ENCODE measurements at places on chromosomes 12 and 14.

- peak; percentile 31 for DNase-seq
Measured at GRCh38 chr14:23121361-23121771, 2.3 kb upstream of the CEBPE start.

DNA sequence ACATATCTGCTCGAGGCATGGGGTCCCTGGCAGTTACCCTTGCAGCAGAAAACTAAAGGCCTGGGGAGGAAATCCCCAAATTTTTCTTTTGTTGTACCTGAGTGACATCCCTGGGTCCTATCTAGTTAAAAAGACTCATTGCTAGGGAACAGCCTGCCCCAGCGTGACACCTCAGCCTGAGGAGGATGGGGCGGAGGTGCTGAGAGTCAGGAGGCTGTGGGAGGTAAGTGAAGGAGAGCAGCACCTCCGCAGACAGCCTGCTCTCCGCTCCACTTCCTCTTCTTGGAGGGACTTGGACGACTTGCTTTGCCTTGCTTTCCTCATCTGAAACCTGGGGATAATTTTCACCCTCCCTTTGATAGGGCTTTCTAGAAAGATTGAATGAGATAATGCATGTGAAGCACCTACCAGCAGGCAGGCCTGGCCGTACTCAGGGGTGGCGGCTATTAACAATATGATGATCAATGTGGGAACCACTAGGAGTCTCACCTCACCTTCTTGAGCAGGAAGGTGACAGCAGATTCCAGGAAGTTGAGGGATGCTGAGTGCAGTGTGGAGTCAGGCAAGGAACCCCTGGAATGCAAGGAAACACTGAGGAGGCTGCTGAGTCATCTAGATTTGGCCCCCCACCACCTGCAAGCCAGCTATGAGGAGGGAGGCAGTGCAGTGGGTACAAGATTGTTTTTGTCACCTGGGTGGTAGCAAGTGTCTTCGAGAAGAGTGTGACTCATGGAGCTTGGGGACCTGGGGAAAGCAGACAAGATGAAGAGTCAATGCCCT is 23.2 kb downstream of the UBE3B start:
- DNase-seq, result no peak

GRCh38 chr14:35988972-35989690 is 163.0 kb downstream of the BRMS1L start:
- DNase-seq, result no peak

- no peak for DNase-seq
Measured at GRCh38 chr12:110927546-110927945, 7.2 kb upstream of the MYL2 start.

DNA sequence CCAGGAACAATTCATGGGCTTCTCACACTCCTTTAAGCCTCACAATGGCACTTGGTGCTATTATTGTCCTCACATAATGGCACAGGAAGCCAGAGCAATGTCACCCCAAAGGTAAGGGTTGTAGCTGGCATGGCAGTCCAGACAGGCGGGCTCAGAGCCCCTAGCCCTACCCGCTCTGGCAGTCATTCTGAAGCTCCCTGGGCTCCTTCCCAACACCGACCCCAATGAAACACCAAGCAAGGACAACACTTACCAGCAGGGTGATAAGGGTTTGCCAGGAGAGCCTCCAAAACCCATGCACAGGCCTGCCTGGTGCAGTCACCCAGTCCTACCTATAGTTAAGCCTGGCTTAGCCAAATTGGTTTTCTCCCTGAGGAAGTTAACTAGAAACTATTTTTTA is 30.8 kb downstream of the MAX start:
- DNase-seq, result no peak

- no peak for DNase-seq
Measured at GRCh38 chr14:89958966-89959365, 3.2 kb downstream of the TDP1 start.

- no peak for DNase-seq
Measured at GRCh38 chr14:72916174-72916573, 10.1 kb upstream of the DCAF4 start.

GRCh38 chr14:66174453-66174891 is 311.7 kb upstream of the CCDC196 start:
- DNase-seq, result no peak

GRCh38 chr12:29561664-29562071 is 64.2 kb upstream of the OVCH1 start:
- DNase-seq, result no peak

GRCh38 chr12:45547132-45547531 is 182.4 kb upstream of the ARID2 start:
- no peak for DNase-seq

DNA sequence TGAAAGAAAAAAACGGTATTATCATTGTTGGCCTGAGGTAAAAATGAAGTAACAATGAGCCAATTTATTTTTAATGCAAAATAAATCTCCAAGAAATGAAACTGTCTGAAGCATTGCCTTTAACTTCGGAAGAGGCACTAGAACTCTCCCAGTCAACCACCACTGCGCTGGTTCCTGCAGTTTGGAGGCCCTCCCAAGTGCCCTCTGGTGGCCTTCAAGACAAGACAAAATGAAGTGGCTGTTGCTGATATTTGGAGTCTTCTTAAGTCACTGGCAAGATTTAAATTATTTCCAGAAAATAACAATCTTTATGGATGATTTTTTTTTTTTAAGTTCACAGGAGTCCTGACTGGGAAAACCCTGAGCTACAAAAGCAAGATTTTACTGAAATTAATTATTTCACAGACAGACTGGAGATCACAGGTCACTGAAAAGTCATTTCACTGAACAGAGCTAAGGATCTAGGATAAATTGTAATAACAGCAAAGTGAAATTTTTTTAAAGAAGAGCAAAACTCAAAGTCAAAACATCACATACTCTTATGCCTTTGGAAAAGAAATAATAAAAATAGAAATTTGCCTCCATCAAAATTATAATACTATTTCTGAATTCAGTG is 58.2 kb downstream of the DICER1 start:
- DNase-seq, result peak; percentile 25

GRCh38 chr12:109513051-109513450 is 35.6 kb downstream of the UBE3B start:
- DNase-seq, result no peak

DNA sequence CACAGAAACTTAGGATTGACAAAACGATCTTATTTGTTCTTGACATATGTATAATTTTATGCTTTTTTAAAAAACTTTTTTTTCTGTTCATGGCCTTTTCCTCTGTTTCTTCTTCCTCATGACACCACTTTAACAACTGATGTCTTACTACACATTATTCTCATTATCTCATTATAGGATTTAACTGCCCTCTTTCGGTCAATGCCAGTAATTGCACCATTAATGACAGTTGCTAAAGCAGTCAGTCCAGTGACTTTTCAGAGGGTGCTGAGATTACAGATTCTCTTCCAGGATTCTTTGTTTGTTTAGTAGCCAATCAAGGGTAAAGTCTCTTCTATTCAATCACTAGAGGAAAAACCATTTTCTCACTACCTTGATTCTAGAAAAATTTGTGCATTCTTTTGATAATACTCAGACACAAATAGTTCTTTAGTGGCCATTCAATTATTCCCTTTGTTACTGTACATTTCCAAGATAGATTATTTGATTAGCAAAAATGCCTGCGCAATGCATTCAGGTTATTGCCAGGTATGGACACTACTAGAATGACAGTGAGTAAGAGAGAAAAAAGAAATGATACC is 50.1 kb downstream of the KLRG1 start:
- peak; percentile 17 for DNase-seq

GRCh38 chr14:96077983-96078624 is 38.9 kb downstream of the C14orf132 start:
- no peak for DNase-seq

DNA sequence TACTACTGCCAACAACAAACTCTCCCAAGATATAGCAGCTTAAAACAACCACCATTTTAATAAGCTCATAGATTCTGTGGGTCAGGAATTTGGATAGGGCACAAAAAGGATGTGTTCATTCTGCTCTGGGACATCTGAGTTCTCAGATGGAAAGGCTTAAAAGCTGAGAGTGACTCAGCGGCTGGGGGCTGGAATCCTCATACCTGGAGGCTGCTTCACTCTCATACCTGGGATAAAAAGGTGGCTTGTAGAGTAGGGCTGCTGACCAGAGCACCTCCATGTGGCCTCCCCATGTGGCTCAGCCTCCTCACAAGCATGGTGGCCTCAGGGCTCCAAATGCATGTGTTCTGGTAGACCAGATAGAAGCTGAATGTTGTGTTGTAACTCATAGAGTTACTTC is 20.2 kb upstream of the PELI2 start:
- DNase-seq, result no peak
